A549 treated with DMSO at 1 μM for 4 hours (cell line): ENCODE measurements at places on chromosomes 3 and 15. TPM values are rescaled to one million over a fixed set of nuclear protein-coding genes. Genes with fewer than 3 reads are reported as not detected.

The FGF12 gene
- 0.38 to 0.97 TPM (median 0.63 TPM) in 5 replicates for total RNA-seq

The HAPLN3 gene
- 36.7 to 43.9 TPM (median 40.0 TPM) in 5 replicates for total RNA-seq

The SLC25A36 gene
- total RNA-seq = 17.0 to 24.2 TPM (median 21.0 TPM) in 5 replicates

The PCNP gene
- total RNA-seq = 99.2 to 127 TPM (median 109 TPM) in 5 replicates

The MFAP1 gene
- total RNA-seq = 25.7 to 28.2 TPM (median 27.4 TPM) in 5 replicates

The FEZF2 gene
- not detected in 5 replicates for total RNA-seq

The TF gene
- 0.68 to 1.4 TPM (median 0.83 TPM) in 5 replicates for total RNA-seq

The MLF1 gene
- 23.2 to 30.6 TPM (median 25.8 TPM) in 5 replicates for total RNA-seq

The GREM1 gene
- 8.3 to 21.2 TPM (median 9.4 TPM) in 5 replicates for total RNA-seq

The EDC3 gene
- 18.1 to 21.4 TPM (median 20.6 TPM) in 5 replicates for total RNA-seq

The AGBL1 gene
- total RNA-seq = not detected in 5 replicates

The CEMIP gene
- 1.8 to 3.1 TPM (median 2.2 TPM) in 5 replicates for total RNA-seq

The SMCO1 gene
- not detected in 5 replicates for total RNA-seq

The FSD2 gene
- total RNA-seq = not detected in 5 replicates

The SLCO2A1 gene
- 0.06 TPM in 1 of 5 replicates, not detected in the others for total RNA-seq

The SPINK8 gene
- total RNA-seq = not detected in 5 replicates

The PARP15 gene
- not detected in 5 replicates for total RNA-seq

The CD200 gene
- not detected in 5 replicates for total RNA-seq

The ISG20 gene
- total RNA-seq = 38.7 to 47.1 TPM (median 41.0 TPM) in 5 replicates

The CAMP gene
- not detected in 5 replicates for total RNA-seq

The ATP8B4 gene
- 0.80 to 1.6 TPM (median 0.84 TPM) in 5 replicates for total RNA-seq

The EIF4G1 gene
- 252 to 292 TPM (median 278 TPM) in 5 replicates for total RNA-seq

The CASR gene
- total RNA-seq = not detected in 5 replicates

The CIP2A gene
- 15.7 to 28.4 TPM (median 24.7 TPM) in 5 replicates for total RNA-seq

The ST3GAL6 gene
- 0.69 to 0.82 TPM (median 0.71 TPM) in 5 replicates for total RNA-seq

The FILIP1L gene
- 0.05 to 0.08 TPM (median 0.07 TPM) in 4 of 5 replicates, not detected in the other for total RNA-seq

The RARB gene
- 6.6 to 16.1 TPM (median 14.1 TPM) in 5 replicates for total RNA-seq

The CMTM8 gene
- 4.6 to 11.2 TPM (median 9.9 TPM) in 5 replicates for total RNA-seq

The MYLK gene
- total RNA-seq = 12.3 to 16.6 TPM (median 15.2 TPM) in 5 replicates

The RETNLB gene
- total RNA-seq = not detected in 5 replicates

The CIDEC gene
- total RNA-seq = 1.8 to 2.8 TPM (median 2.1 TPM) in 5 replicates

The HDAC11 gene
- 5.5 to 12.3 TPM (median 7.5 TPM) in 5 replicates for total RNA-seq

The GOLGA8G gene
- total RNA-seq = 0.04 TPM in 1 of 5 replicates, not detected in the others

The APPL1 gene
- total RNA-seq = 14.8 to 22.5 TPM (median 19.9 TPM) in 5 replicates

The LINGO1 gene
- total RNA-seq = 7.1 to 12.6 TPM (median 8.4 TPM) in 5 replicates

The SLC28A1 gene
- 0.08 TPM in 1 of 5 replicates, not detected in the others for total RNA-seq

The PLA2G4B gene
- total RNA-seq = 1.1 to 3.0 TPM (median 2.0 TPM) in 5 replicates

The LSAMP gene
- total RNA-seq = 0.04 to 0.30 TPM (median 0.10 TPM) in 5 replicates

The NEIL1 gene
- 0.80 to 2.9 TPM (median 2.7 TPM) in 5 replicates for total RNA-seq

The CPN2 gene
- not detected in 5 replicates for total RNA-seq

The CACNA1D gene
- total RNA-seq = 0.68 to 1.6 TPM (median 0.98 TPM) in 5 replicates

The CCNB2 gene
- 95.3 to 108 TPM (median 106 TPM) in 5 replicates for total RNA-seq

The KPNA1 gene
- total RNA-seq = 54.2 to 77.3 TPM (median 66.2 TPM) in 5 replicates

The CDHR4 gene
- 0.15 to 0.46 TPM (median 0.30 TPM) in 5 replicates for total RNA-seq

The GHRL gene
- total RNA-seq = 0.45 TPM in 1 of 5 replicates, not detected in the others
